Renal cortical epithelial cell (primary cell): ENCODE measurements at places on chromosomes 11 and 22.

DNA sequence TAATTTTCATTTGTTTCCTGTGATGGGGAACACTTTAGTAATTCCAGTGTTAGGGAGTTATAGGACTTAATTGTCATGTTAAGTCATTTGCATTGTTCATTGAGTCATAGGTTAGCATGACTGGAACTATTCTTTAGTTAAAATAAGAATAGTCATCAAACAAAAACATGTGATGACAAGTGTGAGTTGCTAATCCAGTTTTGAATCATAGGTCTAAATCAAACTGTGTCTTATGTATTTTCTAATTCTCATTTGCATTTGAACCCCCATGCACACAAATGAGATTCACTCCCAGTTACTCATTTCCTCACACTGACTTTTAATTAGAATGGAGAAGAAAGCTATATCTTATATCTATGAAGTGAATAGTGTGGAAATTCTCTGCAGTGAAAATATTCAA is 405.6 kb downstream of the LRRC4C start:
- no peak for DNase-seq

- no peak for DNase-seq
Observed at GRCh38 chr22:21650823-21651520, 8.9 kb downstream of the SDF2L1 start.

DNA sequence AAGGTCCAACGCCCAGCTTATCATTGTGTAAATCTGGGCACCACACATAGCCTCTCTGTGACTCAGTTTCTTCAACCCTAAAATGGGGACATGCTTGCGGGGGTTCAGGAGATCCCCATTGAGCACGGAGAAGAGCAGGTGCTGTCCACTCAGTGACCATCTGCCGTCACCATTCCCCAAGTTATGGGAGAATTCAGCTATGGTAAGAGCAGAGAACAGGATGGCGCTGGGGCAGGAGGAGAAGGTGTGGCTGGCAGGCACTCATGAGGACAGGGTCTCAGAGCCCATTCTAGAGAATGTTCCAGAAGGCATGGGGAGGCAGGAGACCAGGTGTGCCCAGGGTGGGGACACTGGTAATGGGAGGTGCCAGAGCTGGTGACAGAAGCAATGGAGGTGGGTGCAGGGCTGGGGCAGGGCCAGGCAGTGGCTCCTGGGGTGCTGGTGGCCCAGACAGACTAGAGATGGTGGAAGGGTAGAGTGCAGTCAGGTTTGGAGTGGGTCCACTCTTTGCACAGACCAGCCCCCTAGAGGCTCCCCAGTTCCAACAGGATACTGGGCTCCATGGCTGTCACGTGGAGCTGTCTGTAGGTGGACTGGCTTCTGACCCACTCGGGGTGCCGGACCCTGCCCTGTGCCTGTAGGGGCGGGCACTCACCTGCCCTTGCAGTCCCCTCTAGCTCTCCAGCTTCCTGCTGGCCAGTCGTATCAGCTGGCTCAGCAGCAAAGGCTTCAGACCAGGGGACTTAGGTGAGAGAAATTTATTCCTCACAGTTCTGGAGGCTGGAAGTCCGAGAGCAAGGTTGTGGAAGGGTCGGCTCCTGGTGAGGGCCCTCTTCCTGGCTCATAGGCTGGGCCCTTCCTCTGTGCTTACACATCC is 84.7 kb downstream of the CDKN1C start:
- no peak for DNase-seq

GRCh38 chr11:21653951-21654421 is 538.9 kb upstream of the ANO5 start:
- DNase-seq = no peak

DNA sequence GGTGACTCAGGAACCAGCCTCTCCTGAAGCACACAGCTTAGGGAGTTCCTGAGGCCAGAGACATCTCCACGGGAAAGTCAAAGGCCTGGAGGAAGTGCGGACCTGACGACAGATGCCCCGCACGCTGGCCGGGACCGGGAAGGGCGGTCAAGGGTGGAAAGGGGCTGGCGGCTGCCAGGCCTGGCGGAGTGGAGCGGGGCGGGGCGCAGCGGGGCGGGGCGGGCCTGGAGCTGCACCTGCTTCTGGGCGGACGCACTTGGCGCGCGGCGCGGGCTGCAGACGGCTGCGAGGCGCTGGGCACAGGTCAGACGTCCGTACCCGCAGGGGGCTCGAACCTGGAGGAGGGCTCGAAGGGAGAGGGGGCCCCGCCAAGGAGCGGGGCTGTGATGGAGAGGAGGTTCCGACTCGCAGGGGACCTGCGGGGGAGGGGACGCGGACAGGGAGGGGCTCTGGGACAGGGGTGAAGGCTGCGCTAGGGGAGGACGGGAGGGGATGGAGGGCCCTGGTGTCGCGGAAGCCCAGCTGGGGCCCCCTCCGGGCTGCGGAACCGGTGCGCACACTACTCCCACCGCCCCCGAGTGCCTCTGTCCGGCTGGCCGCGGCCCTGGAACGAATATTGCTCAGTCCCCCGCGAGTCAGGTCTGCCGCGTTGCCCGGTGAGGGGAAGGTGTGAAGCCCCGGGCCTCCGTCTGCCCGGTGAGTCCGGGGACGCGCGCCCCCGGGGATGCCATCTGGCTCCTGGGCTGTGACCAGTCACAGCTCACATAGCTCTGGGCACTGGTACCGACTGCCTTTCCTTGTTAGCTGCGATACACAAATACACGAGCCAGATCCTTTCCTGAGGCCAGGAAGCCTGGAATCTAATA is at the start of gene TMEM45B:
TSS of gene TMEM45B (plus strand) at position 253 of the 866 bp plus-strand sequence. CDS start 36,635 bp downstream, outside the sequence.
- no peak for DNase-seq

GRCh38 chr22:44147008-44147645 is 33.6 kb upstream of the PARVG start:
- no peak for DNase-seq

GRCh38 chr22:32103658-32104315 is 55.3 kb downstream of the C22orf42 start:
- DNase-seq = peak; percentile 11

- DNase-seq = no peak
Observed at GRCh38 chr11:66280428-66280827, 2.5 kb downstream of the CNIH2 start.

DNA sequence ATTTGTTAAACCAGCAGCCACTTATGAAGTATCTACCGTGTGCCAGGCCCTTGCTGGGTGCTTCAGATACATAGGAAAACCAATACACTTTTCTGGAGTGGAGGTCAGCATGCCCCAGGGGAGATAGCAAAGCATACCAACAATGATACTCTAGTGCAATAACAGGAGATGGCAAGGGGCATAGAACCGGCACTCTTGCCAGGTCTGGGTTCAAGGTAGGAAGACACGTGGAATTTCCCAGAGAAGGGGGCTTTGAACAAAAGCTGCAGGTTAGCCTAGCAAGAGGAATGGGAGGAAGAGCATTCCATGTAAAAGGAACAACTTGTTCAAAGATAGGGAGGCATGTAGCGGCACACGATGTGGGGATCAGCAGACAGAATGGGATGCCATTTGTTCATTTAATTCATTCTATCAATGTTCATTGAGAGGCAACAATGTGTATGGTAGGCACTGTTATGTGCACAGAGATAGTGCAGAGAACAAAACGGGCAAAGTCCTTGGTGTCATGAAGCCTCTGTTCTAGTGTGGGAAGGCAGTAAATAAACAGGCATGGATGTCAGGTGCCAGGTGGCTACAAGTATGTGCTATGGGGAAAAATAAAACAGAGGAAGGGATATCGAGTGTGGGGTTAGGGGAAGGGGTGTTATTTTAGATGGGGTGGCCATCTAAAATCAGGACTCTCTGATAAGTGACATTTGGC is 162.6 kb upstream of the E2F8 start:
- DNase-seq = no peak

GRCh38 chr11:19777377-19778102 is 64.9 kb downstream of the NAV2 start:
- peak; percentile 89 for DNase-seq

DNA sequence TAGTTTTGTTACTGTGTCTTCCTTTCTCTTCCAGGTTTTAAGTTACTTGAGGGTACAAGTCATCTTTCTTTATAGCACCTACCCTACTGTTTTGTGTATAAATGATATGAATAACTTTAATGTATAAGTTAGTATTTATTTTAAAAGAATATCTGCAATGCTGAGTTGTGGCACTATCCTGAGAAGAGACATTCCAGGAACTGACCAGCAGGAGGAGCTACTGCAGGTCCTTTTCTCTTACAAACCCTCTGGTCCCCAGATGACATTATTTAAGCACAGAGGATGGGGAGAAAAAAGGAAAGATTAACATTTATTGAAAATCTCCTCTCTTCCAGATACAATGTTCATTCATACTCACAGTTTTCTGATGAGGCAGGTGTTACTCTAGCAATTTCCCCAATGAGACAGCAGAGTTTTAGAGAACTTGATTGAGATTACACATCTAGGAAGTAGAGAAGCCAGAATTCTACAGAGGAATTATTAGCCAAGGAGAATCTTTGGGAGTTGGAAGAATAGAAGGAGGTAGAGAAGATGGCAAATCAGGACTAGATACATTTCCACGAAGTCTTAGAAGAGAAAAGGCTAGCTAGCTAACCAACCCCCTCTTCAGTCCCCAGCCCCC is 541.2 kb upstream of the API5 start:
- peak; percentile 15 for DNase-seq

- DNase-seq = peak; percentile 65
Observed at GRCh38 chr11:130874955-130875531, 41.2 kb downstream of the SNX19 start.

DNA sequence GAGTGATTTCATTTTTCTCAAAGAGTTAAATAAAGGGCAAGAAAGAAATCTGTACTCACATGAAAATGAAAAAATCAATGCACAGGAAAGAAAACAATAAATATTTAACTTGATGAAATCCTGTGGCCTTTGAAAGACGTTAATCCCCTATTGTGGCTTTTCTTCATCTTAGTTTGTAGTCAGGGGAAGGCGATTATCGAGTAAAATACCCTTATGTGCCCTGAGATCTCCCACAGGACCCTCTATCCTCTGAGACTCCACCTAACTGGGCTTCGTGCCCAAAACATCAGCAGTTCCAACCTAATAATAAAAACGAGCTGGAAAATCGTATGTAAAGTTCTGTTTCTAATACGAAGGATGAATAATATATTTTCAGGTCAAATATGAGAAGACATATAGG is 208.2 kb upstream of the ZC3H12C start:
- DNase-seq = no peak

- peak; percentile 28 for DNase-seq
Observed at GRCh38 chr22:27719535-27720227, 81.9 kb downstream of the MN1 start.

- DNase-seq = no peak
Observed at GRCh38 chr11:102800767-102801166, 2.8 kb upstream of the MMP1 start.

DNA sequence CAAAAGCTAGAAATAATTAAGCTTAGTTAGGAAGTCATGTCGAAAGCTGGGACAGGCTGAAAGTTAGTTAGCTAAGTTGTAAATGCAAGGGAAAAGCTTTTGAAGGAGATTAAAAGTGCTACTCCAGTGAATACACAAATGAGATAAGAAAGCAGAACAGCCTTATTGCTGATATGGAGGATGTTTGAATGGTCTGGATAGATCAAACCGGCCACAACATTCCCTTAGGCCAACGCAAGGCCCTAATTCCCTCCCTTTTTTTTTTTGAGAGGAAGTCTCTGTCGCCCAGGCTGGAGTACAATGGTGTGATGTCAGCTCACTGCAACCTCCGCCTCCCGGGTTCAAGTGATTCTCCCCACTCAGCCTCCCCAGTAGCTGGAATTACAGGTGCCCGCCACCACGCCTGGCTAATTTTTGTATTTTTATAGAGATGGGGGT is 23.3 kb upstream of the WEE1 start:
- peak; percentile 38 for DNase-seq
